HFFc6 (cell line): ENCODE measurements at places on chromosomes 13 and 19. TPM values are rescaled to one million over a fixed set of nuclear protein-coding genes. Genes with fewer than 3 reads are reported as not detected.

Gene SCN1B
- 6.1 to 13.4 TPM (median 7.1 TPM) in 3 replicates for total RNA-seq

DNA sequence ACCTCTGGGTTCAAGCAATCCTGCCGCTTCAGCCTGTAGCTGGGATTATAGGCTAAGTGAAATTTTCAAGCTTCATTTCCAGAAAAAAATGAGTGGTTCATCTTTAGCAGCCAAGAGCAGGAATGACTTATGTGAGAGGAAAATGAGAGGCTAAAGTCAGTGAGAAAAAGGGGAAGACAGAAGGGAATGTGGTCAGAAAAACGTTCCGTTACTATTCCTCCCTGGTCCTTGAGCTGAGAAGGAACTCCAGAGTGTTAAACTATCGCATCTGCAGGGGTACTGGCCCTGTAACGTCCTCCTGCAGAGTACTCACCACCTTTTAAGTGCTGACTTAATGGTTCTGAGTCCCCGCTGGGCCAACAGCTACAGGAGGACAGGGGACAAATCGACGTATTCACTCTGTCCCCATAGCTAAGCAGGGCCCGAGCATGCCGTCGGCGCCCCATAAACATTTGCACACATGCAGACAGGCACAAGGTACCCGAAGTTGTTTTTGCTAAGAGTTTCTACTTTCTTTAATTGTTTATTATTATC is 88.1 kb downstream of the FLT1 start:
- peaks cover 30% of the 10 kb centered on the region for H3K36me3 ChIP-seq
- no peak for DNase-seq
- no peak overlapping the region for H3K27ac ChIP-seq

GRCh38 chr19:30091456-30091855 is 149.4 kb downstream of the URI1 start:
- peaks cover 4% of the 10 kb centered on the region; the same call in 1 of the 2 replicates for H3K36me3 ChIP-seq
- DNase-seq = no peak
- H3K27ac ChIP-seq = no peak overlapping the region
- no peaks in the 10 kb centered on the region for H3K4me1 ChIP-seq

DNA sequence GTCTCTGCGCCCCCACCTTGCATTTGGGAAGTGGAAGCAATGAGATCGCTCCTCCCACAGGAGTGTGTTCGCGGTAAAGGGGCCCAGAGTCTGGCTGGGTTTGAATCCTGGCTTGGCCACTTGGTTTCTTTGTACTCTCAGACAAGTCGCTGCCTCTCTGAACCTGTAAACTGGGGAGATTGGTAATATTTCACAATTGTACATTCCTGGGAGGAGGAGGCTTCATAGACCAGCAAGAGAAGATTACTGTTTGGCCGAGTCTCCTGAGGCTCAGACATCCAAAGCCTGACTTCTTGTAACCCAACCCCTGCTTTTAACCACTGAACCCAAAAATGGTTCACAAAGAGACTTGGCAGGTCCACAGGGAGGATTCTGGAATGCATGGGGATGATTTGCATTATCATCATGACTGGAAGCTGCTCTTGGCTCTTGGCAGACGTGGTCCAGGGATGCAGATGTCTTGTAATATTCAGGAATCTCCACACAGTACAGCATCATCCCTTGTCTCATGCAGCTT is 13.6 kb upstream of the STRN4 start:
- H3K36me3 ChIP-seq = no peaks in the 10 kb centered on the region
- H3K4me3 ChIP-seq = peak overlapping the region; percentile 19; the same call in 1 of the 2 replicates
- DNase-seq = peak; percentile 94
- peaks cover 34% of the 10 kb centered on the region for H3K4me1 ChIP-seq

Gene HSPB6
- 38.0 to 109 TPM (median 91.3 TPM) in 3 replicates for total RNA-seq

- DNase-seq = no peak
- no peaks in the 10 kb centered on the region for H3K27me3 ChIP-seq
- no peaks in the 10 kb centered on the region for H3K36me3 ChIP-seq
- no peak overlapping the region for H3K27ac ChIP-seq
Observed at GRCh38 chr13:25733696-25734435, 317.9 kb downstream of the SHISA2 start.

DNA sequence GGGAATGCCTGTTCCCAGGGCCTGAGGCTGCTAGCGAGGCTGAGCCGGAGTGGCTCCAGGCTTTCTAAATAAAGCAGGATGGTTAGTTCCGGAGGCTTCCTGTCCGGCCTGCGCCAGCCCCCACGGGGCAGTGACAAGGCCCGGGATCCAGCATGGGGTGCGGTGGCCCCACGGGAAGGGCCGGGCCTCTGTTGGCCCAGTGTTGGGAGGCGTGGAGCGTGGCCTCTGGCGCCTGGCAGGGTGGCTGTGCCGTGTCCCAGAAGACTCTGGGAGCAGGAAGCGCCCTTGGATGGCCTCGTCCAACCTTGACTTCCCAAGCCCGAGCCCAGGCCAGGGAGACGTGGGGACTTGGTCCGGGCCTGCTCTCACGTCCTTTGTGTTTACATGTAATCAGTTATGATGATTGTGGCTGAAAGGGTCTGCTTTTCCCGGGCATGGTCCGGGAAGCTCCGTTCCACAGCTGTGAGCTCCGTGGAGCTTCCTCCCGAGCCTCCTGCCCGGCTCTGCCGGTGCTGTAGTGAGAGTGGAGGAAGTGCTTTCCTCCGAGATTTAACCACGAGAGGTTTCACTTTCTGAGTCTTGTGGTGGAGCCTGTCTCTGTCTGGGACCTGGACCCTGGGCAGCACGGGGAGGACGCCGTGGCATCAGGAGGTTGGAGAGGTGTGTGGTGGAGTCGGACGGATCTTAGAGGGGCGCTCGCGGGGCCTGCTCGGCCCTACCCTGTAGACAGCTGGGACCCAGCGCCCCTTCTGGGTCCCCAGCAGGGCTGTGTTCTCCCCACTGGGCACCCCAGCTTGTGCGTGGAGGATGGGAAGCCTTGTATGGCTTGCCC is 4.6 kb downstream of the GNA11 start:
- H3K4me3 ChIP-seq = peak overlapping the region; percentile 71
- no peaks in the 10 kb centered on the region for H3K27me3 ChIP-seq
- no peak for DNase-seq
- H3K36me3 ChIP-seq = no peaks in the 10 kb centered on the region

DNA sequence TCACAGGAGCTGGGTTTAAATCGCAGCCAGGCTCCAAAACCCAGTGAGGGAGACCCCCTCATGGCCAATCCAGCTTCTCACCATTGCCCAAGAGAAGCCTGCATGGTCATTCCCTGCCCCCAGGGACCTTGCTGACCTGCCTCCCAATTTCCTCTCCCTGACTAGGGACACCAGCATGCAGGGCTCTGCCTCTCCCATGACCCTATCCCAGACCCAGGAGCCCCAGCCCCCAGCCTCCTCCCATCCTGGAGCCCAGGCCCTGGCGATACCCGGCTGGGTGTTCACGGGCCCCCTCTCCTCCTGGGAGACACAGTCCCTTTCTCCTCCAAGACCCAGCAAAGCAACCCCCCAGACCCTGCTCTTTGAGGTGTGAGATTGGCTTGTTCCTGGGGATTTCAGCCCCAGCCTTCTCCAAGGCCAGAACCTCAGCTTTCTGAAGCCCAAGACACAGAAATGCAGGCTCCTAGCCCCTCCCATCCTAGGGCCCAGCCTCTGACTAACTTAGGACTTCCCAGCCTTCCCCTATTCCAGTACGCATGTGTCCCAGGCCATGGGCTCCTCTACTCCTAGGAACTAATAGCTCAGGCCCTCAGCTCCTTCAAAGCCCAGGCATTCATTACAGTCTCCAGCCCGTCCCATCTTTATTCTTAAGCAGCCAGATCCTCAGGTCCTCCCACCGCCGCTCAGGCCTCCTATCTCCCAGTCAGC is 1.1 kb downstream of the GYS1 start:
- H3K27ac ChIP-seq = peak overlapping the region; percentile 95
- H3K36me3 ChIP-seq = peaks cover 35% of the 10 kb centered on the region
- DNase-seq = peak; percentile 80
- H3K4me3 ChIP-seq = peak overlapping the region; percentile 99
- peaks cover 2% of the 10 kb centered on the region; the same call in 1 of the 2 replicates for H3K27me3 ChIP-seq
- H3K4me1 ChIP-seq = peaks cover 30% of the 10 kb centered on the region

- H3K4me1 ChIP-seq = peaks cover 17% of the 10 kb centered on the region
- peaks cover 14% of the 10 kb centered on the region for H3K27me3 ChIP-seq
- DNase-seq = no peak
Observed at GRCh38 chr13:94864474-94864873, 152.1 kb upstream of the SOX21 start.

- H3K27ac ChIP-seq = no peak overlapping the region
- H3K4me3 ChIP-seq = no peak overlapping the region
- no peaks in the 10 kb centered on the region for H3K36me3 ChIP-seq
- peak; percentile 58 for DNase-seq
Observed at GRCh38 chr19:6126335-6126974, 9.0 kb upstream of the ACSBG2 start.

DNA sequence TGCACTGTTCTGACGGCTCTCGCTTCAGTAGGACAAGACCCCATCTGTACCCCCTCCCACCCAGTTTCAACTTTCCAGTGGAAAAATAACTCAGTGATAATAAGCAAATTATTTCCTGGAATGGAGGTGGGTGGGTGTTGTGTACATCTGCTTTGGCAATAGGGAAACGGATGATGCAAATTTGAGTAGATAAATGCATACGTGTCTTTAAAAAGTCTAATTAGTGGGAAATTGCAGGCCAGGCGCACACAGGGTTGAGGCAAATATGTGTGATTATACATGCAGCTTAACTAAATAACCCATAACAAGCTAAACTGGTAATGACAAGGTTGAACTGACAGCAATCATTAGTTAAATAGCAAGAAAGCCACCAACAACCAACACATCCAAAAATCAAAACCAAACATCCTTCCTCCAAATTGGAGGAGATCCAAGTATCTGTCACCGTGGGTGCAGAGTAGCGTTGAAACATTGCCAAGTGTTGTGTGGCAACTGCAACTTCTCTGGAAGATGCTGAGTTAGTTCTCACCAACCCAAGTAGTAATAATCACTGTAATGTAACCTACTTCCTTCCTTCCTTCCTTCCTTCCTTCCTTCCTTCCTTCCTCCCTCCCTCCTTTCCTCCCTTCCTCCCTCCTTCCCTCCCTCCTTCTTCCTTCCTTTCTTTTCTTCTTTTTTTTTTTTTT is 54.6 kb downstream of the TRPM4 start:
- no peak for DNase-seq
- H3K27ac ChIP-seq = no peak overlapping the region
- peaks cover 3% of the 10 kb centered on the region; the same call in 1 of the 2 replicates for H3K27me3 ChIP-seq
- peaks cover 9% of the 10 kb centered on the region for H3K4me1 ChIP-seq
- H3K36me3 ChIP-seq = peaks cover 17% of the 10 kb centered on the region

GRCh38 chr13:30504081-30504480 is 38.3 kb upstream of the HMGB1 start:
- H3K4me1 ChIP-seq = 0 out of 2 replicates have a peak, but pooled peaks cover 9% of the 10 kb centered on the region
- DNase-seq = no peak
- peaks cover 3% of the 10 kb centered on the region; the same call in 1 of the 2 replicates for H3K27me3 ChIP-seq

DNA sequence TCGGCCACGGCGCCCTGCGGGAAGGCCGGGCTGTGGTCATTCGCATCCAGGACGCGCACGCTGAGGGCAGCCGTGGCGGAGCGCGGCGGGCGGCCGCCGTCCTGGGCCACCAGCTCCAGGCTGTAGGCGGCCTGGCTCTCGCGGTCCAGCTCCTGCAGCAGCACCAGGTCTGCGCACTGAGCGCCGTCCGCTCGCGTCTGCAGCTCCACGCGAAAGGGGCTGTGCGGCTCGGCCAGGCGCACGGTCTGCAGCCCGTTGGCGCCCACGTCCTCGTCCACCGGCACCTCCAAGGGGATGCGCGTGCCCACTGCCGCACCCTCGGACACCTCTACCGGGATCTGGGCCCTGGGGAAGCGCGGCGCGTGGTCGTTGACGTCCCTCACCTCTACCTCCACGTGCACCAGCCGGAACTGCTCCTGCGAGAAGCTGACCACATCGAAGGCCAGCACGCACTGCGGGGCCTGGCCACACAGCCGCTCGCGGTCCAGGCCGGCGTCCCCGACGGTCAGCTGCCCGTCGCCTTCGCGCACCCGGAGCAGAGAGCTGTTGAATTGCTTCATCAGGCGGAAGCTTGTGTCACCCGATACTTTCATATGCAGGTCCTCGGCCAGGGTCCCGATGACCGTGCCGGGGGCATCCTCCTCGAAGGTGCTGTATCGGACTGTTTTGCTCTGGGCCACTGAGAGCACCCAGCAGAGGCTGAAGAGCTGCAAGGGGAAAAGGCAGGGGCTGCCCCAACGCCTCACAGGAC is 583 bp downstream of the PCDH8 start:
- peaks cover 4% of the 10 kb centered on the region; the same call in 1 of the 2 replicates for H3K36me3 ChIP-seq
- H3K4me1 ChIP-seq = no peaks in the 10 kb centered on the region
- H3K27ac ChIP-seq = no peak overlapping the region
- peaks cover 15% of the 10 kb centered on the region for H3K27me3 ChIP-seq
- no peak overlapping the region for H3K4me3 ChIP-seq
- no peak for DNase-seq

GRCh38 chr19:51807111-51807701 is 12.2 kb downstream of the FPR3 start:
- H3K27me3 ChIP-seq = no peaks in the 10 kb centered on the region; the same call in 1 of the 2 replicates
- peaks cover 69% of the 10 kb centered on the region for H3K4me1 ChIP-seq
- peak overlapping the region; percentile 41; the same call in 1 of the 2 replicates for H3K4me3 ChIP-seq

DNA sequence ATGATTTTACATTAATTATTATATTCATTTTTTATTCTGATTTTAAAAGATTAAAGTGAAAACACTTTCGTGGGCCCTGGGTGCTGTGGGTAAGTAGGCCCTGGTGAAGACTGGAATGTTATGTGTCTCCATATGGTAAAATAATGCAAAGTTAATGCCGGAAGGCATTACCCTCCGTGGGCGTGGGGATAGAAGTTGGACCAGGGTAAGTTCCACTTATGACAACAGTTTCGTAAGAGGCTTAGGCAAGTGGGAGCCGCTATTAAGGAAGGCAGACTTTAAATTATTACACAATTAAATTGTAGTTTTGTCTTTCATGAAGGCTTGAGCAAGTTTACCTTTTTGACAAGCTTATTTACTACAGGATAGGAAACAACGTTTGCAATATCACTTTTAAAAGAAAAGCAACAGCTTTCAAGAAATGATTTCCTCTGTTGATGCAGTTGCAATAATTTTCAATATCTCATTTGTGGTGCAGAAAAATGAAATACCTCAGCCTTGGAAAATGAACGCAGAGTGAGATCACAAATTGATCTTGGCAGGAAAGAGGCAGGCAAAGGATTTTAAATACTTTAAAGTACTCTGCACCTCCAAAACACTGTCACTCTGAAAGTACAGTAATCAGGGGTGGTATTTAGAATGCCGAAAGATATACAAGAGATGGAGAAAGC is 310.6 kb downstream of the DCT start:
- H3K27ac ChIP-seq = no peak overlapping the region
- no peaks in the 10 kb centered on the region for H3K36me3 ChIP-seq
- H3K4me3 ChIP-seq = no peak overlapping the region
- no peaks in the 10 kb centered on the region; the same call in 1 of the 2 replicates for H3K27me3 ChIP-seq
- peaks cover 14% of the 10 kb centered on the region for H3K4me1 ChIP-seq

Gene PTH2
- not detected in 3 replicates for total RNA-seq

Gene RNF113B
- total RNA-seq = not detected in 2 replicates

DNA sequence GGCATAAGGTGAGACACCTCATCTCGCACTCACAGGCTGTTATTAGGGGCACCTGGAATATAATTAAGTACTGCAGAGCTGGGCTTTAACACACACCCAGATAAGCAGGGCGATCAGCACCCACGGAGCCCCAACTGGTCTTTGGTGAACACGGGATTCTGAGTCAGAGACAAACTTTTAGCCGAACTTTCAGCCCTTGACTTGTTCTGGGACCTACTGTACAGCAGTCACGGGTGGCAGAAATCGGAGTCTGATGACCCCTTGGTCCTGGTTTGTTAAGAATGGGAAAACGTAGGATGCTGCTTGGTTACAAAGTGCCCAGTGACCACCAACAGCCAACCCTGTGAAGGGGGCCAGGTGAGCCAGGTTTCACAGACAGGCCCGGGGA is 9.0 kb downstream of the SH3GL1 start:
- peaks cover 3% of the 10 kb centered on the region for H3K27me3 ChIP-seq
- H3K27ac ChIP-seq = peak overlapping the region; percentile 88
- no peaks in the 10 kb centered on the region; the same call in 1 of the 2 replicates for H3K36me3 ChIP-seq
- peaks cover 56% of the 10 kb centered on the region for H3K4me1 ChIP-seq
- peak overlapping the region; percentile 62 for H3K4me3 ChIP-seq

Gene IGSF23
- total RNA-seq = not detected in 3 replicates
